ENCODE measurements at places on chromosomes 11 and 22.

GRCh38 chr11:3896644-3897043 is 41.2 kb downstream of the STIM1 start:
- DNase-seq, result no peak

- DNase-seq, result no peak
Observed at GRCh38 chr11:134488913-134489312, 76.9 kb upstream of the B3GAT1 start.

DNA sequence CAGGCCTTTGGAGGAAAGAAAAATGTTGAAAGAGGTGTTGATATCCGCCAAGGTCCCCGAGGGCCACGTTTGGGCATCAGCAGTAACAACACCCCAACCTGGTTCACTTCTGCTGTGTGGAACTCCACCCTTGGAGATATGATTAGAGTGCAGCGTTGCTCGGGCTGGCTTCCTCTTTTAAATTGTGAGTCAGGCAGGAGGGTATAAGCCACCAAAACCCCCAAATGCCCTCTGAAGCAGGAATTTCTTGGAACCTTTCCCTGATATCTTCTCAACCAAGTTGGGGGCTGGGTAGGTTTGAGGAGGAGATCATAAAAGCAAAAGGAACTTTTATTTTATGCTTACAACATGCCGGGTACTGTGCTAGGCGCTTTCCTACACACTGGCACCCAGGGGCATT is 6.4 kb upstream of the C11orf96 start:
- DNase-seq, result no peak

DNA sequence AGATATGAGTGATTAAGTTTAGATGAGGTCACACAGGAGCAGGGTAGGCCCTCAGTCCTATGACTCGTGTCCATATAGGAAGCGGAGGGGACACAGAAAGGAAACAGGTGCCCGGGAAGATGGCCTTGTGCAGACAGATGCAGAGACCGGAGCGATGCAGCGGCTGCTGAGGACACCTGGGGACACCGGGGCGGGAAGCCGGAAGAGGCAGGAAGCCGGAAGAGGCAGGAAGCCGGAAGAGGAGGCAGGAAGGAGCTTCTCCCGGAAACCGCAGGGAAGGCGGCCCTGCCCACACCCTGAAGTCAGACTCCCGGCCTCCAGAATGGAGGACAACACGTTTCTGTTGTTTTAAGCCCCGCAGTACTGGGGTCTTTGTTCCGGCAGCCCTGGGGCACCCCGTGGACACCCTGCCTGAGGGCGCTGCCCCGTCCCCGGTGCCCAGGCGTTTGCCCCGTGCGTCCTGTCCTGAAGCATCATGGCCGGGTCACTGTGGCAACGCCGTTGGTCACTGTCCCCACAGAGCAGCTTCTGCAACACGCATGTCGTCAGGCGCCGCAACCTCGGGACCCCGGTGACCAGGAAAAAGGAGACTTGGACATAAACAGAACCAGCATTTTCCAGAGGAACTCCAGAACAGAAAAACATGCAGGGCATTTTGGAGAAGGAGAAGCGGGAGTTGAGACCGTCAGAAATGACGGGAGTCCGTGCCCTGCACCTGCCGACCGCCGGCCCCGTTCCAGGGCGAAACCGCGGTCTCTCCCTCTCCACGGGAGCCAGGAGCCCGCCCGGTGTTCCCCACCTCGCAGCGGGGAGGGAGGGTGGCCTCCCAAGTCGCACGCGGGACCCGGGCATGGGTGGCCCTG is 103.4 kb downstream of the BRD1 start:
- DNase-seq, result no peak

GRCh38 chr11:102306048-102306597 is 11.2 kb upstream of the BIRC3 start:
- no peak for DNase-seq
